ENCODE measurements at places on chromosomes 7 and 10.

DNA sequence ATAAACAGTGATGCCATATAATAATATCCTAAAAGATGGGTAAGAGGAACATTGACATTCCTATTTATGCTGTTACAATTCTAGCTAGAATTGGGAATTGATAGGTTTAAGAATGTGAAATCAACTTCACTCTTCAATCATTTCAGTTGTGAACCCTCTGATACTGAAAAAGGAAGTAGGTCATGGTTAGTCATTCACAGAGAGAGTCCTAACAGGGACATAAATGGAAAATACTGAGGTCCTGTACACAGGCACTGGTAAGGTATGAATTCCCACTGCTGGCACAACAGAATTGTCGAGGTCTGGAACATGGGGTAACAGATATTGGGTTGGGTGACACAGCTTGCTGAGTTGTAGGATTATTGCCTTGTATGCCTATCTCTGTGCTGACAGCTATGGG, 289.4 kb upstream of the LRRN3 start:
- DNase-seq = no peak

- DNase-seq = peak; percentile 72
Measured at GRCh38 chr10:68560186-68560942, at the start of gene TET1. TET1 (plus strand) TSS chr10:68560337; CDS start chr10:68572339, 12,002 bp downstream.

- DNase-seq = peak; percentile 81
Measured at GRCh38 chr10:17647326-17647725, 3.4 kb downstream of the STAM start.

- no peak for DNase-seq
Measured at GRCh38 chr7:138753610-138754009, 44.2 kb upstream of the TMEM213 start.

GRCh38 chr10:31554556-31554955, 235.5 kb downstream of the ZEB1 start:
- no peak for DNase-seq

GRCh38 chr7:47249361-47249760, 332.6 kb downstream of the TNS3 start:
- DNase-seq = no peak

- no peak for DNase-seq
Measured at GRCh38 chr10:64201936-64202335, 680.7 kb downstream of the REEP3 start.

DNA sequence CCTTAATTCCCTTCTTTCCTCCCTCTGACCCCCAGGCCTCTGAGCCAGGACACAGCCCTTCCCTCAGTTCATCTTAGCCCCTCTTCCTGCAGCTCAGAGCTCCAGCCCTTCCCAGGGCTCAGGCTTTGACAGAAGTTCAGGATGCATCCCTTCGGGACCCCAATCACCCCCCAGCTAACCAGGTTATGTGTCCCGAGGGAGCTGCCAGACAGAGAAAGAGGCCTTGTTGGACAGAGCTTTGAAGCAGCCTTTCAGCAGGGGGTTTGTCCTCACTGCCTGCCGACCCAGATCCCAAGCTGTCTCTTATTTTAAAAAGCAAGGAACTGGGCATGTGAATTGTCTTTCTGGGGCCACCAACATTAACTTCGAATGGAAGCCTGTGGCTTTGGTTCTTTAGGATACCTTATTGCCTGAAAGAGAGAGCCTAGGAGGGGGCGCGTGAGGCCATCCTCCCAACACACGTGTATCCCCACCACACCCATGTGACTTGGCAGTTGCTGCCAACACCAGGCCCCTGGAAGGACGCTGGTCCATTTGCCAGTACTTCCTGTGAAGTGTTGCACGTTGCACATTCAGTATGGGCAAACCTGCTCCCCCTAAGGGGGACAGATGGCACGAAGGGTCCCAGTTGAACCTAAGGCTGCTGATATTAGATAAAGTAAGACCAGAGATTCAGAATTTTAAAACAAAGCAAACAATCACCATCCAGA, 858 bp downstream of the CCDC136 start:
- peak; percentile 38 for DNase-seq

DNA sequence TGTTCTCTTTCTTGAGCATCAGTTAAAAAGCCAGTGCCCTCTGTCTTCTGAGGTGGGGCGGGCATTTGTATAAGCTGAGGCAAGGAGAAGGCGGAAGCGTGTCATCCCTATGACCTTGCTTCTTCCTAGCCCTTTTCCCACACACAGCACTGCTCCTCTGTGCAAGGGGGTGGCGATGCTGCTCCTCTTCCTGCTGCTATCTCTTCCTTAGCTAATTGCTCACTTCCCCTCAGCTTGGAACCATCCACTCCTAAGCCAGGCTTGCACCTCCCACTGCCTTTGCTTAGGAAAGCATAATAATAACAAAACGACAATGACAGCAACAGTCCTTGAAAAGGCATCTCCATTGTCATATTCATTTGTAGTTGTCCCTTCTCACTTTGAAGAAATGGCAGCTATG, 366.9 kb downstream of the PHTF2 start:
- DNase-seq = no peak

DNA sequence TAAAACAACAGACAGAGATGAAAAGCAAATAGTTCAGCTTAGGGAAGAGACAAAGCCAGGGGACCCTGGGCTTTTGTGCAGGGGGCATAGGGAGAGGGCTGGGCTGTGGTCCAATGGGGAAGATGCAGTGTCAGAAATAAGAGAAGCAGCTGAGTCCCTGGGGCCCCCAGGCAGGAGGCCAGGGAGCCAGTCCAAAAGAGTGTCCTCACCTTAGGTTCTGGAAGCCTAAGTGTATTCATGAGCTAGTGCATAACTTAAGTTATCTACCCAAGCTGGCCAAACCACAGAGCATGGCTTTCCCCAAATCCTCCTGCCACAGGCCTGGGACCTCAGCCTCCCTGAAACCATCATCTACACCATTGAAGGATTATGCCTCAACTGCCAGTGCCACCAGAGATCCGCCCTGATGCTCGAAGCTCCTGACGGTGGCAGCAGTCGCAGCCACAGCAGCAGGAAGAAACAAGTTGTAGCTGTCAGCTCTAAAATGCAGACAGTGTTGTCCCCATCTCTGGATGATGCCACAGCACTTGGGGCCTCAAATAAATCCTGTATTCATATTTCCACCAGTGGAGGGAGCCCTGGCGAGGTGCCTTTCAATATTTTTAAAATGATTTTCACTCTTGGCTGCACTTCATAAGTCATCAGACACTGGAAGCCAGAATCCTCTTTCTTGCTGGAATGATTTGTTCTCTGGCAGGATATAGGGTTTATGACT, 574.6 kb downstream of the GRID1 start:
- peak; percentile 21 for DNase-seq

- DNase-seq = no peak
Measured at GRCh38 chr10:5964736-5965135, 12.6 kb downstream of the IL15RA start.

GRCh38 chr7:18780938-18781337, 285.4 kb downstream of the HDAC9 start:
- no peak for DNase-seq

DNA sequence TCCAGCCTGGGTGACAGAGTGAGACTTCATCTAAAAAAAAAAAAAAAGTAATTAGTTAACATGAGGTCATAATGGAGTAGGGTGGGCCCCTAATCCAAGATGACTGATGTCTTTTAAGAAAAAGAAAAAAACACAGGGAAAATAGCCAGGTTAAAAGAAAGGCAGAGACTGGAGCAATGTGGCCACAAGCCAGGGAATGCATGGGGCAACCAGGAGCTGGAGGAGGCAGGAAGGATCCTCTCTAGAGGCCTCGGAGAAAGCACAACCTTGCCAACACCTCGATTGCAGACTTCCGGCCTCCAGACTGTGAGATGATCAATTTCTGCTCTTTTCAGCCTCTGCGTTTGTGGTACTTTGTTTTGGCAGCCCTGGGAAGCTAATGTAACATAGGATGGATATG, 121.5 kb downstream of the ITIH5 start:
- DNase-seq = no peak

DNA sequence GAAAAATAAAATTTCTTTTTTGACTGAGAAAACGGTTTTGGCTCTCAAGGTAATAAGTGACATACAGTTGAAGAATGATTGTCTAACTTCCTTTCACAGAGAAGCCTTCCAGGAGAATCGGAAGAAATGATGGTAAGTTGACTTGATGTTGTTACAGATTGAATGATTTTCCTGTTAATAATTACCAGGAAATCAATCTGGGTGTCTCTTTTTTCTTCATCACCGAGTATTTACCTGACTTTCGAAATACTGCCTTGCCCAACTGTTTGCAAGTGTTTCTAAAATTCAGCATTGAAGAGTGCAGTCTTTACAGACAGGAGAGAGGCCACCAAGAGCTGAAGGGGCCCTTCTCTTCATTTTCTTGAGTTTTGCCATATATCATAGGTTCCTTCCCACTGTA, 4.0 kb downstream of the ITIH2 start:
- no peak for DNase-seq
